ENCODE measurements at places on chromosomes 3 and 15. TPM values are rescaled to one million over a fixed set of nuclear protein-coding genes. Genes with fewer than 3 reads are reported as not detected.

ARL6 gene
- 11.2 TPM for total RNA-seq

HIGD2B gene
- total RNA-seq = not detected

DNA sequence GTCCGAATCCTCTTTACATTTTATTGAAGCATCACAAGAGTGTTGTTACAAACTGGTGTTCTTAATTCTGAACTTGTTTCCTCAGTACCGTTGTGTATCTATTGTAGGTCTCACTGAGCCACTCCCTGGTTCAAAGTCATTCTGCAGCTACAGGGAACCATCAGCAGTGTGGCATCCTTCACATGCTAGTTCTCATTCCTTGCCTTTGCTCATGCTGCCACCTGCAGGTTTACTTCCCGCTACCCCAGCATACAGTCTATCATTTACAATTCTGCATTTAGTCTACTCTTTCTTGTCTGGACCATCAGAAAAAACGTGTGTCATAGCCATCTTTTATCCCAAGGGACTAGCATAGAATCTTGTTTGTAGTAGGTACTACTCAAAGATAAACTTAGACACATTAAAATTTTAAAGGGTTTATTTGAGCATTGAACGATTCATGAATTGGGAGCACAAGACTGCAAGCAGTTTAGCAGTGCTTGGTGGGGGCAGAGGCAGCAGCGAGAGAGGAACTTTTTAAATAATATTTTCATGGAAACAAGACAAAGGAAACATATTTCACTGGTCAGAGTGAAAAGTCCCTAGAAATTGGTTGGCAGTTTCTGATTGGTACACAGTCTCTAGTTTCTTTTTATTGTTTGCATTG, 402.1 kb downstream of the CADM2 start:
- no peak for DNase-seq

- no peak for DNase-seq
Measured at GRCh38 chr3:10155123-10155472, 9.6 kb upstream of the IRAK2 start.

DNA sequence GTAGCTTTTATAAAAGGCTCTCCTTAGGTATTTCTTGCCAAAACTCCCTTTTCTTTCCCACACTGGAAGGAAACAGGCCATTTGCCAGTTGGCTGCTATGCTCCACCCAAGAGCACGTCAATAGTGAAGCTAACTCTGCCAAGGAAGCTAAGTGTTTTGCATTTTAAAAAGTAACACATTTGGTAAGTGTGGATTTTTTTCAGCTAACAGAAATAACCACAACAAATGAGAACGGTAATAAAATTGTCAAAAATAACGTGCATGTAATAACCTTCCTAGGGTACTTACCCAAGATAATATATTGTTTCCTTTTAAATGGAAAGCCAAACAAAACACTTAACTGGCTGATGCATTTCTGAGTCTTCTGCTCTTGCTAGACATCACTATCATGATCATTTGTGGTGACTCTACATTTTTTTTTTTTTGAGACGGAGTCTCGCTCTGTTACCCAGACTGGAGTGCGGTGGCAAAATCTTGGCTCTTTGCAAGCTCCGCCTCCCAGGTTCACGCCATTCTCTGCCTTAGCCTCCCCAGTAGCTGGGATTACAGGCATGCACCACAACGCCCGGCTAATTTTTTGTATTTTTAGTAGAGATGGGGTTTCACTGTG, 4.6 kb downstream of the DPP8 start:
- no peak for DNase-seq
